ENCODE measurements at places on chromosomes 11 and 22.

GRCh38 chr11:21037850-21038249, 368.5 kb downstream of the NELL1 start:
- DNase-seq: no peak

GRCh38 chr11:64918017-64918416, 1.0 kb upstream of the ATG2A start:
- DNase-seq: peak; percentile 74

DNA sequence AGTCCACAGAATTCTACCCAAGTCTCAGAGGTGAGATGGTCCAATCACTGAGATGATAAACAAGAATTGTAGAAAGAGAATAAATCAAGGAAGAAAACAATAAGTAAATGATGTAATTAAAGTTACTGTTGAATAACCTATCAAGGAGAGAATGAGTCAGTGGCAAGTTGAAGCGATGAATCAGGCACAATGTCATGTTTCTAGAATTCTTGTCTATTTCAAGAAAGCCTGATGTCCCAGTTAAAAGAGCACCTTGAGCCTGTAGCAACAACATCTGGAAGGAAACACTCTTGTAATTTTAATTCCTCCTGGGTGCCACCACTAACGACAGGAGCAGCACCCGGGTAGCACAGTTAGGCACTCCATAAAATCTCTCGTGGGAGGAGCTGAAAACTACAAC, 67.9 kb upstream of the SLC35C1 start:
- DNase-seq: peak; percentile 29

- no peak for DNase-seq
Measured at GRCh38 chr11:31690041-31690440, 121.1 kb downstream of the PAX6 start.

DNA sequence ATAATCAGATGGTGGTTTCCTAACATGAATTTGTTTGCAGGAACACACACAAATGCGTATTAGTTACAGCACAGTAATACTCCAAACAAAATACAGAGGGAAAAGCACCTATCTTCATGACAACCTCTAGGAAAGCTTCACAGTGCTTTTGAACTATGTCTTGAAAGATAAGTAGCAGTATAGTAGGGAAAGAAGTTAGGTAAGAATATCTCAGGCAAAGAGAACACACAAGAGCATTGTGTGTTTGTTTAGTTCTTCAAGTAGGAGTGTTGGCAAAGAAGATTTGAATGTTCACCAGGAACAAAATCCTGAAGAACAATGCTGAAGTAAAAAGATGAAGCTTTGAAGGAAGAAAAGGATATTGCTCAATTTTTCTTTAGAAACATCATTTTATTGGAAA, 54.1 kb downstream of the ANO5 start:
- no peak for DNase-seq

DNA sequence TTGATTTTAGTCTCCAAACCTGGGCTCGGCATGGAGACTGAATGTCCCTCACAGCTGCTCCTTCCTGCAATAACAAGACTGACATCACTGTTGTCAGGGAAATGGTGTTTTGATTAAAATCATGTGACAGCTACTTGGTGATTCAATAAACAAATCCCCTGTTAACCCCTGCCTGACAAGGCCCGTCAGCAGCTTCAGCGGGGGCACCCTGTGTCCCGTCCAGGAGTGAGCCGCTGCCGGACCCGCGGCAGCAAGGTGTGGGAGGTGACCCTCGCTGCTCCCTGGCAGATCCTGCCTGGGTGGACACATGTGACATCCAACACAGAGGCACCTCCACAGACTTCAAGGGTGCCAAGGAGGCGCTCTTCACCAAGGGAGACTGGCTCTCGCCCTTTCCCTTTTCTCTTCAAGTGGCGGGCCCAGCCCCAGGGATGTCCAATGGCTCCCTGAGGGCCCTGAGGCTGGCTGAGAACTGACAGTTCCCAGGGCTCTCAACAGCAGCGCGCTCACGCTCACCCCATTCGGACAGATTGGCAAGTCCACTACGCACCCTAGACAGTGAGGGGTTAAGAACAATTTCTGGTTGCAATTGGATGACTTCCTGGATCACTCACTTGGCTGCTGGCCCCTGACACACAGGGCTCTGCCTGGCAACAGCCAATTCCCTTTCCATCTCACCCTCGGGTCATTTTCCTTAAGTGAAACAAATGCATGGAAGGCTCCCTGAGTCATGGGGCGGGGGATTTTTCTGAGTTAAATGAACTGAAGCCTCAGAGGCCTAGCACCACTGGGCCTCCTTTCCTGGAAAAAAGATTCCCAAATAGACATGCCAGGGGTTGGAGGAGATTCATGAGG, 30.7 kb downstream of the PPP2R1B start:
- DNase-seq: peak; percentile 96
